ENCODE measurements at places on chromosomes 2 and 18.
A peak's percentile ranks its signal among the peaks of the same experiment; 100 is the strongest.

- no peak for DNase-seq
These were observed 63.4 kb downstream of the SPATS2L start for GRCh38 chr2:200369886-200370285.

GRCh38 chr18:10926621-10927161, 222.7 kb downstream of the PIEZO2 start:
- DNase-seq, result no peak

GRCh38 chr2:112959109-112959812, 18.5 kb upstream of the IL36G start:
- DNase-seq, result no peak

DNA sequence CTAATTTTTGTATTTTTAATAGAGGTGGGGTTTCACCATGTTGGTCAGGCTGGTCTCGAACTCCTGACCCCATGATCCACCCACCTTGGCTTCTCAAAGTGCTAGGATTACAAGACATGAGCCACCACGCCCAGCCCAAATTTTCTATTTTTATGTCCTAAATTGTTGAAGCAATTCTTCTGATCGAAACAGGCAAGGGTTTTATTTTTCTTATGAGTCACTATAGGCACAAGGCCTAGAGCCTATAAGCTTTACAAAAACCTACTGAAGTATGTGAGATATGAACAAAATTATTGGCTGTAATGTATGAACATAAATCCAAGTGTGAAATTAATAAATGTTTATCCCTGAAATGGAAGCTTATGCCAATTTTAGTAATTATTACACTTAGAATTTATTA, 464.2 kb upstream of the NRP2 start:
- DNase-seq, result no peak

- DNase-seq, result no peak
These were observed 17.4 kb downstream of the ZNF532 start for GRCh38 chr18:58882044-58882443.

GRCh38 chr18:44815108-44815507, 134.4 kb downstream of the SETBP1 start:
- DNase-seq, result no peak

DNA sequence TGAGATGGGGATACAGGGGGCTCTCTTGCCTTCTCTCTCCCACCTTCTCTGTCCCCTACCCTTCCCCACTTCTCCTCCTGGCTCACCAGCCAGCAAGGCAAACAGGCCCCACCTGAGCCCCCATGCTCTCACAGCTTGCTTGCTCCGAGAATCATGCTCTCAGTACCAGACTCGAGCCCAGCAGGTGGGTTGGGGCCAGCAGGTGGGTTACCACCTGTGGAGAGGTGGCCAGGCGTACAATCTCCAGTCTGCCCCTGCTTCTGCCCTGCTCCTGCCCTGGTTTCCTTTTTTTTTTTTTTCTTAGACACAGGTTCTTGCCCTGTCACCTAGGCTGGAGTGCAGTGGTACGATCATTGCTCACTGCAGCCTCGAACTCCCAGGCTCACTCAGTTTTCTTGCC, 214.5 kb downstream of the SH3RF3 start:
- no peak for DNase-seq

- no peak for DNase-seq
These were observed 451.4 kb downstream of the TMX3 start for GRCh38 chr18:68263481-68263880.

- no peak for DNase-seq
These were observed 249.3 kb downstream of the ZNF521 start for GRCh38 chr18:25102662-25103061.

DNA sequence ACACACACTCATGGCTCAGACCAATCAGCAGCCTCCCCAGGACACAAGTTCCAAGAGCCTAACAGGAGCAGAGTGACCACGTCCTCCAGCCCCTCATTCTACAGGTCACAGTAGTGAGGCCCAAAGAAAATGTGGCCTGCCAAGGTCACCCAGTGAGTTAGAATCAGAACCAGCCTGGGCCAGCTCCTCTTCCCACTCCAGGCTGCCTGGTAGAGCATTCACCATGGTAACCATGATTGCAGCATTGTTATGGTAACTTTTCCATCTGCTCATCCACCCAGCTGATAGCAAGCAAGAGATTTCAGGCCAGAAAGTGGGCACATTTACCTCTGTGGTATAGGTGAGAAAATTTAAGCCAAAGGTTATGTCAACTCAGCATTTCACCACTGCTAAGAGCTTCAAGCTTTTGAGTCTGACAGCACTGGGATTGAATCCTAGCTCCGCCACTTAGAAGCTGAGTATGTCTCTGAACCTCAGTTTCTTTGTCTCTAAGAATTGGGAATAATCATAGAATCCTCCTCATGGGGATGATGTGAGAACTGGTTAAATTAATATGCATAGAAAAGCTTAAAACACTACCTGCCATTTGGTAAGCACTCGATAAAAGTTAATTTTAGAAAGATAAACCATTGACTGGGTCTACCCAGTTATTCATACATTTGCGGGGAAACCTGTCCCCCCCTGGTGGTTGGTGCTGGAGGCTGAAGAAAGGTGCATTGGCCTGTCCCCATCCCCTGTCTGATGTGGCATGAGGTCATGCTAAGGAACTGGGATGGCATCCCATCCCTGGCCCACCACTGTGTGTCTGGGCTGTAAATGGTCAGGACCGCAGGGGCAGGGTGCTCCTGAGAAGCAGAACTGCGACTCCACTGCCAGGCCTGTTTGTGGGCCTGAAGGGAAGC, 181.5 kb downstream of the KLHL29 start:
- peak; percentile 34 for DNase-seq

DNA sequence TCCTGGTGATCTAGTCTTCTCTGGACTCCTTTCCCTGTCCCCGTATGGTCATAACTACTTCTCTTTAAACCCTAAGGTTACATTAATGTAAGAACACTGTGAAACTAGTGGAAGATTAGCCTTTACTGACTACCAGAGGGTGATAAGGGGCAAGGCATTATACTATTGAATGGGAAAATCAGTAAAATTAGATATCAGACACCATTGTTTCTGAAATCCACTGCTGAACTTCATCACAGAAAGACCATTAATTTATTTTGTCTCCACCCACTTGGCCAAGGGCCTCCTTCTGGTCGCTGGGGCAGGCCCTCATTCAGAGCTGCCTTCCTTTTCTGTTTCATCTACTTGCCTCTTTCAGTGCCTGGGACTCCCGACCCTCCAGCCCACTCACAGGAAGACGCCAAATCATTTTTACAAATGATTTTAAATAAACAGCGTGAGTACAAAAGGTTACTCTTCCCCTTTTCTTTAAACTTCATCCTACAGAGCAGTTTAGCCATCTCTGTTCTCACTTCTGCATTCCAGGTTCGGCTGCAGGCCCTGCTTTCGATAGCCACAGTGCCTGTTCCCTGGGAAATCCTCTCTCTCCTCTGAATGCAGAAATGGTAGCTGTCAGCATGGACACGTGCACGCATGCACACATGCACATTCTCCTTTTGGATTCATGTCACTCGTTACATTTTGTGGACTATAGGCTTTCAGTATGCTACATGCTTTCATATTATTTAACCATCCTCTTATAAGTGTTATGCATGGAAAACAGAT, 70.3 kb upstream of the DOCK10 start:
- DNase-seq, result no peak

DNA sequence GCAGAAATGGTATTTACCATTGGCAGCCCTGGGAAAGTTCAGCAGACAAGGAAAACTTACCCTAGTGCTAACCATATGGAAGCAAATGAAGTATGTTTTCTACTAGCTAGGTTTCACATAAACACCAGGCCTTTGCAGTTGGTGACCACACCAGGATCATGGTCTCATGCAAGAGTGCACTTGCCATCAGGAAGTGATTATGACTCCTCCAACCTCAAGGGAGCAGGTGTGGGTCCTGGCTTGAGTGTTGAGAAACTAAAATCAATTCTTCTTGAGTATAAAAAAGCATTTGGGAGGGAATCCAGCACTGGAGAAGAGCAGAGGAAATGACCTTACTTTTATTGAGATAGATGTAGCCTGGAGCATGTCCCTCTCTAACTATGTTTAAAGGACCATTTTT, 56.8 kb upstream of the SPAG16 start:
- DNase-seq, result no peak

- DNase-seq, result no peak
These were observed 68.4 kb downstream of the UGGT1 start for GRCh38 chr2:128159437-128159836.

- no peak for DNase-seq
These were observed 75.2 kb downstream of the ASXL3 start for GRCh38 chr18:33653231-33653630.

DNA sequence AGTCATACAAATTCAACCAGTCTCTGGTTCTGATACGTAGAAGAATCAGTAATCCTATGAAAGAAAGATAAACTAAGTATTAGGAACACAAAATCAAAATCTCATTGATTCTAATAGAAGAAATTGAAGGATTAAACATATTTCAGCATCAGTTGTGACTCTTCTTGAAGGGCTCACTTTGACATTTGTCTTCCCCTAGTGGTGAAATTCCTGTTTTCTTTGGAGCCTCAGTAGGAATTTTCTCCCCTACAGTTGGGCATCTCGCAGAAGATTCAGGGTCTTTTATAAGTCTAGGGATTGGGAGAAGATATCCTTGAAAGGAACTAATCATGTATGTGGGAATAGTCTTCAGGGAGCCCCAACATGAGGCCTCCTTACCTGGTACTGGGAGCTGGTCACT, 2.8 kb upstream of the CRYGB start:
- no peak for DNase-seq

DNA sequence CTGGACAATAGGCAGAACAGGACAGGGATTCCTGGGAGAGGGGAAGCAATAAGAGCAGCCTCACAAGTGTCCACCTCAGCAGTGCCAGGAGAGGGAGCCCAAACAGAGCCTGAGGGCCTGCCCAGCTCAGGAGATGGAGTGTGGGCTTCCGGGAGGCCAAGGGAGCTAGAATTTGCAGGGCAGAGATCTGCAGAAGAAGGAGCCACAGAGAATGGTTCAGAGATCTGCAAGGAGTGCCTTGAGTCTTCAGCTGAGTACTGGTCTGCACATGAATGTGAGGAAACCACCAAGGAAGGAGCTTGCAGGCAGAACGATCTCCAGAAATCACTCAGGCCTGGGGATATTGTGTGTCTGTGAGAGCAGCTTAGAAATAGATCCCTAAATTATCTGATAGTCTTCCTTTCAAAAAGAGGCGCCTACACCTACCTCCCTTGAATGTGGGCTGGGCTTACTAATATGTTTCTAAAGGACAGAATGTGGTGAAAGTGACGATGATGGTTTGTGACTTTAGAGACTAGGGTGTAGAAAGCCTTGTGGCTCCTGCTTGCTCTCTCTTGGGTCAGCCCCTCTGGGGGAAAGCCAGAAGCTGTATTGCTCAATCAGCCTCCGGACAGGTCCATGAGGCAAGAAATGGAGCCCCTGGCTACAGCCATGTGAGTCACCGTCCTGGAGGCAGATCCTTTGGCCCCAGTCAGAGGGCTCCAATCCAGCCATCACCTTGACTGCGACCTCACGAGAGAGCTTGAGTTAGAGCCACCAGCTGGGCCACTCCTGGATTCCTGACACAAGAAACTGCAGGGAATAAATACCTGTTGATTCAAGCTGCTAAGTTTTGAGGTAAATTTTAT, 7.6 kb upstream of the LPIN1 start:
- DNase-seq, result peak; percentile 47

DNA sequence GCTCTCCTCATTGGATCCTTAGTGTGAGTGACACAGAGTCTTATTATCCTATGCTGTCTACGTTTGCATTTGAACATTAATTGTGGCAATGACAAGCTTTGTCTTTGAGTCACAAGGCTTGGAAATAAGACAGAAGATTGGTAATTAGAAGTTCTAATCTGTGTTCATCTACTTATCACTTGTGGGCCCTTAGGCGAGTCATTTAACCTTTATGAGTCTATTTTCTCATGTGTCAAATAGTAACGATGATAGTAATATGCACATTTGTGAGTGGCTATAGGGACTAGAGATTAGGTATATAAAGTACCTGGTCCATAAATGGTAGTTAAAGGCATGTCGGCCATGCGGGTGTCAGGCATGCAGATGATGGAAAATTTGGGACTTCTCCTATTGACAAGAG, 105.6 kb upstream of the NABP1 start:
- DNase-seq, result no peak

GRCh38 chr2:8388781-8389180, 293.1 kb upstream of the ID2 start:
- DNase-seq, result no peak

DNA sequence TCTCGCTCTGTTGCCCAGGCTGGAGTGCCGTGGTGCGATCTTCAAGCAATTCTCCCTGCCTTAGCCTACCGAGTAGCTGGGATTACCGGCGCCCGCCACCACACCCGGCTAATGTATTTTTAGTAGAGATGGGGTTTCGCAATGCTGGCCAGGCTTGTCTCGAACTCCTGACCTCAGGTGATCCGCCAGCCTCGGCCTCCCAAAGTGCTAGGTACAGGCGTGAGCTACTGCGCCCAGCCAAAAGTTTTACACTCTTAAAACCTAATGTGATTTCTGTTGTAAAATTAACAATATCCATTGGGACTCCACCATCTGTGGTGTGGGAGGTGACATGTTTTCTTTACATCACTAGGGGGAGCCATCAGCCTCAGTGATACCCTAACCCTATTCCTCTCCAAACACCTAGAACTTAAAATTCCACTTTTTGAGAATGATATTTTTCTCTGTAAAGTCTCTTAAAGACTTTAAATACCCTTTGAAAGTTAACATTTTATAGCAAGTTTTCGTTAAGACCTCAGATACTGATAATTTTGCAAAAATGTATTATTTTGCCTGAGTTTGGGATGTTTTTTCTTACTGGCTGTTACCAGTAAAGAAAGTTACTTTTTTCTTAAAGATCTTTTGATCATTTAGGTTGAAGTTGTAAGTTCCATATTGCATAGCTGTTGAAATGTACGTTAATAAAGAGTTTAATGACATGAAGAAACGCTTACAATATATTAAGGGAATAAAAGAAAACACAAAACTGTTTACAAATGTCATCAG, 11.6 kb upstream of the EIF2AK2 start:
- no peak for DNase-seq

- DNase-seq, result no peak
These were observed 35.5 kb downstream of the TGIF1 start for GRCh38 chr18:3485153-3486149.

- DNase-seq, result no peak
These were observed 262.0 kb downstream of the MREG start for GRCh38 chr2:215751200-215751910.

GRCh38 chr2:212465456-212465855, 73.1 kb downstream of the ERBB4 start:
- DNase-seq, result no peak

DNA sequence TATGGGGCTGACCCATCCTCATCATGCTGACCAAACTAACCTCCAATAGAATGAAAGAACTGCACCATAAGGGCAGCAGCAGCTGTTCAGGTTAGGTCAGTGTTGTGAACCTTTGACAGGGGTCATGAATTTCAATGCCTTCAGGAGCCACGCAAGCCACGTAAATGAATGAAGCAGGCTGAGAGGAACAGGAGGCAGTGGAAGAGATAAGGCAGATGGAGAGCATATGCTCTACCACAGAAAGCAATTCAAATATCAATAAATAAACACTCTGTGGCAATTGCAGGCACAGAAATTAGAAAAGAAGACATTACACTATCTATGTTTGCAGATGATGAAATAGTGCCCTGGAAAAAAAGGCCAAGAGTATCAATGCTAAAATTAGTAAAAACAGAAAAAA, 56.3 kb downstream of the SCG2 start:
- no peak for DNase-seq
